ENCODE measurements at places on chromosomes 7 and 10. TPM values are rescaled to one million over a fixed set of nuclear protein-coding genes. Genes with fewer than 3 reads are reported as not detected.

ADAM12 gene
- polyA plus RNA-seq, result 26.4 TPM

AKR1B1 gene
- polyA plus RNA-seq, result 106 TPM

FAM20C gene
- 68.5 TPM for polyA plus RNA-seq

SMNDC1 gene
- 56.1 TPM for polyA plus RNA-seq

ZNF736 gene
- 30.6 TPM for polyA plus RNA-seq

DNA sequence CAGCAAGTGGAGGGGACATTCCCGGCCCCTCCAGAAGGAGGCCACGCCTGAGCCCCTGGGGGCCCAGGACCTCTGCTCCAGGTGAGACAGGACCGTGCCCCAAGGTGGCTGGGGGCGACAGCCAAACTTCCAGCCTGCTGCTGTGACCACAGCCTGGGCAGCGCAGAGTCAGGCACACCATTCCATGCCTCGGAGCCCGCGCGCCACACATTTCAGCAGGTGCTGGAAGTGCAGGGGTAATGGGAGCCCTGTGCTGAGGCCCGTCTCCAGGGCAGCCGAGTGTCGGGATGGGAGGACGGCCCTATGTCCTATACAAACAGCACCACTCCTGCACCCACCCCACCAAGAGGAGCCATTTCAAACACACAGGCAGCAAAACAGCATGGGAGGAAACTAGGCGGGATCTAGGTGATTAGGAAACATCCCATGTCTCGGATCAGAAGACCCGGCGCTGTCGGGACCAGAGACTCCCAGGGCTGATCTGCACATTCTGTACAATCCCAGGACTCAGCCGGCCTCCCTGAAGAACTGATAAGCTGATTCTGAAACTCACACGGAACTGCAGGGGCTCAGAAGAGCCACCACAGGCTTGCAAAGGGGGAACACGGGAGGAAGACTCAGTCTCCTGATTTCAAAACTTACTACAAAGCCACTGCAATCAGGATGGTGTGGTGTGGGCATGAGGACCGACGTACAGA lies 272.3 kb downstream of the ELFN1 start:
- no peak for DNase-seq

DNA sequence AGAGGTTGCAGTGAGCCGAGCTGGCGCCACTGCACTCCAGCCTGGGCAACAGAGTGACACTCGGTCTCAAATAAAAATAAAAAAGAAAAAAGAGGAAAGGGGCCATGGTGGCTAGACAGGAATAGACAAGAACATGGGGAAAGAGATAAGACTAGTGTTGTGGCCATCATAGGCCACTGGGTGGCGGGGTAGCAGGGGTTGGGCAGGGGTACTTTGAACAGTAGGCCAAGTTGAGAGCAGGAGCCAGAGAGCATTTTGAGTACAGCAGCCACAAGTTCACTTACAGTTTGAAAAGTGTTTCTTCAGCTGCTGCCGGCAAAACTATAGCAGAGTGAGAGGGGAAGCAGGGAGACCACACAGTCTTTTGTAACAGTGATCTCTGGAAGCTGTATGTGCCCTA lies 656.0 kb downstream of the CNTNAP2 start:
- DNase-seq, result no peak

- no peak for DNase-seq
These were observed 49.3 kb upstream of the ITPRID1 start for GRCh38 chr7:31464601-31465000.

- DNase-seq, result no peak
These were observed 550.3 kb downstream of the GRM8 start for GRCh38 chr7:126702242-126703016.

GRCh38 chr7:36083626-36084380 lies 69.3 kb upstream of the EEPD1 start:
- DNase-seq, result no peak

- DNase-seq, result no peak
These were observed 76.8 kb upstream of the LEP start for GRCh38 chr7:128164061-128164954.

DNA sequence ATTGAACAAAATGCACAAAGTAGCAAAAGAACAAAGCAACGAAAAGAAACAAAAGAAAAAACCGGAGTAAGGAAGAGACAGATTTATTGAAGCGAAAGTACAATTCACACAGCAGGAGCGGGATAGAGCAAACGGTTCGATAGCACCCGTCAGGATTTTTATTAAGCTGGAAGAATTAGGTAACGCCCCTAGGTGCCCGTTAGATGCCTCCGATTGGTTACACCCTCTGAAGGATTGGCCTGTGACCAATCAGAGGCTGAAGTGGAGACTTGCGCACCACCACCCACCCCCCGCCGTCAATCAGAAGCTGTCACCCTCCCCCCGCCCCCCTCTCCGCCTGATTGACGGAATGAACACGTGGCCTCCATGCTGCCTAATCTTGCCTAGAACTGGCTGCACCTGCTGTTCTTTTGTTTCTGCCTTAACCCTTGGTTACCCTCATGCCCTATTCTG lies 16.8 kb downstream of the OCM2 start:
- DNase-seq, result no peak

GRCh38 chr7:30681331-30681797 lies 892 bp downstream of the CRHR2 start:
- no peak for DNase-seq
